ENCODE measurements at places on chromosomes 6 and 20.

GRCh38 chr20:46235077-46235476 is 73.2 kb downstream of the CDH22 start:
- DNase-seq, result no peak

DNA sequence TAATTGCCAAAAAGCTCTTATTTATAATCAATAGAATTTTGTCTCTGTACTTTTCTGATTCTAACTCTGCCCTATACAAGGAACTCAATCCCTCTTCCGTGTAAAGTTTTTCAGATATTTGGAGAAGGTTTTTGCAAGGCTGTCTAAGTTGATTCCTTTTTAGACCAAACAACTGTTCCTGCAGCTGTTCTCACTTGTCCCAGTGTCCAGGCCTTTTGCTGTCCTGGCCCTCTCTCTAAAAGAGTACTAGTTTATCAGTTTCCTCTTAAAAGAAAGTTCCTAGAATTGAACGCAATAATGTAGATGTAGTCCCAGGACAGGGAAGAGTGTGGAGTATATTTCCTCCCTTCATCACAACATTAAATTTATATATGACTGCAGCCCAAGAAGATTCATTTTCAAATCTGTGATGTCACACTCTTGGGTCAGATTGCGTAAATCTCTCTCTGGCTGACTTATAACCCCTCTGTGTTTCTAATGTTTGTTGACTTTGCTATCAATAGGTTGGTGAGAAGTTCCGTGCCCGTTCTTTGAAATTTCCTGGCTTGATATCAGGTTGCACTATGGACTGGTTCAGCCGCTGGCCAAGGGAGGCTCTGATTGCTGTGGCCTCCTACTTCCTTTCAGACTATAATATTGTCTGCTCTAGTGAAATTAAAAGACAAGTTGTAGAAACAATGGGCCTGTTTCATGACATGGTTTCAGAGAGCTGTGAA is 139.4 kb upstream of the GLP1R start:
- DNase-seq, result no peak

GRCh38 chr20:62831854-62832211 is 15.0 kb downstream of the COL9A3 start:
- DNase-seq, result no peak

DNA sequence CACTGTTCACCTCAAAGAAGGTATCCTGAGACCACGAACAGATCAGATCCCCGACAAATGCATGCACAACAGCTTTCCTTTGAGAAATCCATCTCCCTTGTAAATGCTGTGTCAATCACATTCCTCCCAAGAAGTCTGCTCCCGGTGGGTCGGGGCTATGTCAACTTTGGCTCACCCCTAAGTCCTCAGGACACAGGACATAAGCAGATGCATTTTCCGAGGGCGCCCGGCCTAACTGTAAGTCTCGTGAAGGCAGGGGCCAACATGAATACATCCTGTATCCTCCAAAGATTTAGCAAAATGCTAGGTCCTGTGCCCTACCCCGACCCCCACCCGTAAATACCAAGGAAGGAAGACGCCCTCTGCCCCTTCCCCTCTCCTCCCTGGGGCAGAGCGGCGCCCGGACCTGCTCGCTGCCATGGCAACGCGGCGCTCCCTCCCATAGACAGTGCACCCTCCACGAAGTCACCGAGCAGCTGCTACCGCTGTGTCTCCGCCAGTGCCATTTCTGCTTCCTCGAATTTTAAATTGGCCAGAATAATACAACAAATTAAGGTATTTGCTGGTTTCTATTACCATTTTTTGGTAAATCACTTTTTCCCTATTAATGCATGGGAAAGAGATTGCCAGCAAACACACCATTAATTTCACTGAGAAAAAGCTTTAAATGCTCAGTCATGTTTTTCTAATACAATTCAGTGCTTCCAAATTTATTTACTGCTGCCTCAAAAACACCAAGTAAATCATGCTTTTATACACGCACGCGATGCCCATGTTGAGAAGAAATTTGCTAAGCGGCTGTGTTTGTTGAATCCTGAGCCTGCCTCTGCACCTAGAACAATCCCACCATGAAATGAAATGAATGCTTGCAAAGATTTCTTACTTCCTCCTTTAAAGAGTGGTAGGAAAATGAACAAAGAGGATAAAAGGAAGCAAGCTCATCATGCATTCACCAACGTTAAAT is 100.6 kb downstream of the PCSK2 start:
- DNase-seq, result no peak

GRCh38 chr6:31178143-31179041 is 7.9 kb upstream of the POU5F1 start:
- no peak for DNase-seq

- no peak for DNase-seq
These were observed 1095.2 kb downstream of the GRIK2 start for GRCh38 chr6:102488729-102489128.

DNA sequence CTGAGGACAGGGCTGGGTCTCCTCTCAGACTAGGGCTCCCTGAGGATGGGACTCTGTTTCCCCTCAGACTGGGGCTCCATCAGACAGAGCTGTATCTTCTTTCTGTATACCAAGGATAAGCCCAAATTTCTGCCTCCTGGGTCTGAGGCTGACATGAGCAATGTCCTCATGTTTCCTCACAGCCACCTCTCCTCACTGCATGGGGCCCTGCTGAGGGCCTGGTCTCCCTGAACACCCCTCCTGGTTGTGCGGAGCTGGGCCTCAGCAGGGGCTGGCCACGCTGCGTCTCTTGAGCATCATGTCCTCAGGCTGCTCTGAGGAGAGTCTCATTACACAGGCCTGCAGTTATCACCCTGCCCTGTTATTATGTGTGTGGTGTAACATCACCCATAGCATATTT is 144.6 kb downstream of the LRFN2 start:
- DNase-seq, result no peak

DNA sequence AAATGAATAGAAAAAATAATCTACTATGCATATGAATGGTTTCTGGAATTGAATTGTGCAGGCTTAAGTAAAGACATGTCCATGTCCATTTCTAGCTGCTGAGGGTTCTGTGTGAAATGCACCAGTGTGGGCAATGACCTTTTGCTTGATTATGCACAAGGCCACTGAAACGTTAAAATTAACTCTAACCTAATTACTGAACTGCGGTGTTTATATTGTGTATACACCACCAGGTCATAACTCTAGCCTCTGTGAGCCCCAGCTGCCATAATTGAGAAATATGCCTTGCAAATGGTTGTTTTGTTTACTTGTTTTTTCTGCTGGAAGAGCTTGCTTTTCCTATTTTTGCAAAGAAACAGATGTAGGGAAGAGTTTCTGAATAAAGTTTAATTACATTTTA is 46.1 kb downstream of the RSPO3 start:
- no peak for DNase-seq

DNA sequence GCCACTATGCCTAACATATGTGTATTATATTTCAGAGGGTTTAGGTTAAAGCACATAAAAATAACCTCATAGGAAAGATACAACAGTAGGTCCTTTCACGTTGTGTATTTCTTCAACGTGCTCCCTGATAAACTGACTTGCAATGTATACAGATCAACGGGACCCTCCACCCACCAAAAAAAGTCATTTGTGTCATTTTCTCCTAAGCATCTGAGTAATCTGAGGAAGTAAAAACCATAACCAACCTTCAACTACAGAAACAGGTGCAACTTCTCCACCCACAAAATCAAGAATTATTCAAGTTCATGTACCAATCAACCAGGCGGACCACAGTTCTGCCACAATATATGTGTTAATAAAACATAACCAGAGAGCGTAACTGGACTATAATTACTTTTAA is 54.9 kb upstream of the NHSL1 start:
- no peak for DNase-seq

DNA sequence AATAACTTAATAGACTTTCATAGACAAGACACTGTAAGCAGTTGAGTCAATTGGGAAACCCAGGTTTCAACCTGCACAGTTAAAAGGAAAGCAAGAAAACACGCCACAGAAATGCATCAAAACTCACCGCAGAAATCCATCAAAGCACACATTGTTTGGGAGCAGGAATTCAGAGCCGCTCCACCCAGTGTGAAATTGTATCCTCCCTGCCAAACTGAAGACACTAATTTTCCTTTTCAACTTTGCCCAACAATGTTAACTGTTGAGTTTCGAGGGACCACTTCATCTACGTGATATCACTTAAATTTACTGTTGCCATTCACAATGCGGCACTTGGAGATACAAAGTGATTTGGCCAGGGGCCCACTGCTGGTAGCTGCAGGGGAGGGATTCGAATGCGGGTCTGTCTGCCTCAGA is 92.7 kb downstream of the DACT2 start:
- DNase-seq, result no peak

DNA sequence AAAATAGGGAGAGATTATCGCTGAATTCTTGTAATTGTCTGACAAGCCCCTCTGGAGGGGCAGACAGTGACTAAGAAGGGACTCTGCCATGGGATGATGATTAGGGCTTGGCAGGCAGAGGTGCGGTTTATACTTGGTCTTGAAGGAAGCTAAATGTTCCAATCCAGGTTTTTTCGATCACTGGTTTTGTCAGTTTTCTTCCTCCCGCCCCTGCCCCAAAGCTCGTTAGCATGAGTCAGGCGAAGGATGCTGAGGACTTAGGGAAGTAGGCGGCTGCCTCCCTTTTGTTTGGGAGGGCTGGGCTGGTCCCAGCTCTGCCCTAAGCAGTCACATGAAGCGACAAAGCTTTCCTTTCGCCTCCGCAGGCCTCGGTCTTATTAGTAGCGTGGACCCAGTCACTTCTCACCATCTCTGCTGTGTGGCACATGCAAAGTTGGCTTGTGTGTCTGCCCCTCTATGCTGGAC is 314.2 kb downstream of the CDC5L start:
- DNase-seq, result no peak

- DNase-seq, result no peak
These were observed 393.6 kb downstream of the BTBD3 start for GRCh38 chr20:12311094-12311865.

DNA sequence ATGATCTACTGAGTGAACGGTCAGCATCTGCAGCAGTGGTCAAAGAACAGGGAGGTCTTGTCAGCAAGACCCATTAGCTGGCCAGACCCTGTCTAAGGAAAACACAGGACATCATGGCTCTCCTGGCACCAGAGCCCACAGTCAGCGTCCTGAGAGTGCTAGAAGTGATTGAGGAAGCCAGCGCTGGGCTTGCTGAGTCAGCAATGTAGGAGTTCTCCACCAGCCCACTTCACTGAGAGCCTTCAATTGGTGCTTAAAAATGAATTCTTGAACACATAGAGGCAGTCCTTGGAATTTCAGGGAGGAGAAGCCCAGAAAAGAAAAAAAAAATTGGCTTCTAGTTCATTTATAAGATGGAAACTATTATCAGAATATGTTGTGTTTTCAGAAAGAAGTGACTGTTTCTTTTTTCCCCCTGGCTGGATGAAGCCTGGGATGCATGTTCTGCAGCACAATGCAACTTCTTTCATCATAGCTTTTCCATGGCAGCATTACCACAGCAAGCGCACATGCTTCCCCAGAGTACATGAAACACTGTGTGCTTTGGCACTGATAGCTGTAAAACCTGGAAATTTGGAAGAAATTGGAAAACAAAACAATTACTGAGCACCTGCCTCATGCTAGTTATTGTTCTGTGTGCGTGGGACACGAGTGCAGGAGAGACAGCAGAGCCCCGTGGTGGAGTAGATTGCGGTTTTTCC is 899.9 kb downstream of the C6orf118 start:
- DNase-seq, result no peak

GRCh38 chr20:7171911-7172310 is 404.4 kb downstream of the BMP2 start:
- DNase-seq, result no peak

- DNase-seq, result no peak
These were observed 327.5 kb downstream of the SYNE1 start for GRCh38 chr6:152309648-152310047.

GRCh38 chr6:75936682-75937081 is 135.8 kb downstream of the IMPG1 start:
- no peak for DNase-seq

DNA sequence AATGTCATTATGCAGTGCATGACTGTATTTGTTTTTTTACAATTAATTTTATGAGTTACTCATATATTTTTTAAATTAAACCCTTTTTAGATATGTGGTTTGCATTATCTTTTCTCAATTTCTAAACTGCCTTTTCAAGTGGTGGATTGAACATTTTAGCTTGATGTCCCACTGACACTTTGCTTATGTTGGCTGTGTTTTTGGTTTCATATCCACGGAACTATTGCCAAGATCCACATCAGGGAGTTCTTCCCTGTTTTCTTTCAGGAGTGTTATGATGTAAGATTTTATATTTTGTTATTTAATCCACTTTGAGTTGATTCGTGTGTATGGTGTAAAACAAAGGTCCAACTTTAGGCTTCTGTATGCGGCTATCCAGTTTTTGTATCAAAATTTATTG is 1144.9 kb upstream of the EYS start:
- no peak for DNase-seq

DNA sequence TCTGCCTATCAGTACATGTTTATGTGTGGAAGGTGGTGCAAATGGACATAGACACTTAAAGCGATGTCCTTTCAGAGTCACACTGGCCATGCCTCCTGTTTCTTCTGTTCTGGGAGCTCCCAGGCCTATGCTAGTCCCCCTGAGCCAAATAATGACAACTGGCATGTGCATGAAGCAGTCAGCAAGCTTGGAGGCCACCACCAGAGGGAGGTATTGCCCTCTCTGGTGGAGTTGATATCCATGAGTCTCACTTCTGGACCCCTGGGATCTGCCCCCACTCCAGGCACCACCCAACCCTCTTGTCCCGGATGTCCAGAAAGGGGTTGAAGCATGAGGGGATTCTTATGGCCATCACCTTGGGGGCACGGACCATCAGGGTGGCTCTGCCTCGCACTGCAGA is 172.2 kb downstream of the AIG1 start:
- DNase-seq, result no peak

Measured in AG04449 (cell line).